Fibroblast of lung (primary cell): ENCODE measurements at places on chromosomes 5 and 9. TPM values are rescaled to one million over a fixed set of nuclear protein-coding genes. Genes with fewer than 3 reads are reported as not detected.

Gene PCDHA3
- total RNA-seq, result 0.26 and 1.2 TPM in 2 replicates

Gene LCN15
- not detected in 2 replicates for total RNA-seq

DNA sequence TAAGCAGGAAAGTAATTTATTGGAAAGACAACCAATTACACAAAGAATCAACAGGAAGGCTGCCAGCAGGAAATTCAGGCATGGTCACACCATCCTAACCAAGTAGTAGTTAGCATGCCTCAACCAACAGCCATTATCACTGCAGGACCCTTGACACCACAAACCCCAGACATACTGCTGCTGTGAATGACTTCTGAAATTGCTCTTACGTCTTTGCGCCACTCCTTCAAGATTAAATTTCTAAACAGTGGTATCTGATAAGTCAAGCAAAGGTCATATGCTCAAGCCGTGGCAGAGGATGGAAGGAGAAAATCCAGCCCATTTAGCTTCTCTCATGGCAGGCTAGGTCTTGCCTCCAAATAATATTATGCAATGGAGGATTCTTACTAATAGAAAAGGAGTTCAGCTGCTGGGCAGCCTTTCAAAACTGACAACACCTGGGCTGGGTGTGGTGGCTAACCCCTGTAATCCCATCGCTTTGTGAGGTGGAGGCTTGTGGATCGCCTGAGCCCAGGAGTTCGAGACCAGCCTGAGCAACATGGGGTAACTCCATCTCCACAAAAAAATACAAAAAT, 5.0 kb upstream of the PTGER4 start:
- no peak for DNase-seq

- no peak for DNase-seq
Measured at GRCh38 chr5:178627259-178627598, 379 bp upstream of the CLK4 start.

DNA sequence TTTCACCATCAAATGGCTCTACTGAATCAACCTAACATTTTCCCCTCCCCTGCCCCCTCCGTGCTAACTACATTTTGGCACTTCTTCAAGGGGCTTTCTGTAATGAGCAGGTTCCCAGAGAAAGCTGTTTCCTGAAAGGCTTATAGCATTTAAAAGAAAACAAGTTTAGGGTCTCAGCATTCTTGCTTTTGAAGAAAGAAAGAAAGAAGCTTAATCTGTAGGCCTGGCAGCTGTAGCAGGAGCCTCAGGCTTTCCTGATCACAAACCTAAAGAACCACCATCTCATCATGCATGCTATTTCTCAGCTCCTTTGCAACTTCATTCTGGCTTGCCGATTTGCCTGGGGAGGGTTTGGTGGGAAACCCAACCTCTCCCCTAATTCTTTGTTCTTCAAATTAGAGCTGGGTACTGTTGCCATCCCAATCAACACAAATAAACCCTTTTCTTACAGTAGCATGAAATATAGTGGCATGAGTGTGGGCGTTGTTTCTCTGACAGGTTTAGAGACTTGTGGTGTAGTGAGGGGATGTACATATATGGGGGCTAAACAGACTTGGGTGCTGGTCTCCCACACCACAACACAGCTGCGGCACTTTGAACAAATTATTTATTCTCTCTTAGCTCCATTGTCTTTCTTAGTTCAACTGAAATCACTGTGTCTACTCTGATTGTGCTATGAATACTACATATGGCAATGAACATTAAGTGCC, 160.5 kb upstream of the TNC start:
- no peak for DNase-seq

DNA sequence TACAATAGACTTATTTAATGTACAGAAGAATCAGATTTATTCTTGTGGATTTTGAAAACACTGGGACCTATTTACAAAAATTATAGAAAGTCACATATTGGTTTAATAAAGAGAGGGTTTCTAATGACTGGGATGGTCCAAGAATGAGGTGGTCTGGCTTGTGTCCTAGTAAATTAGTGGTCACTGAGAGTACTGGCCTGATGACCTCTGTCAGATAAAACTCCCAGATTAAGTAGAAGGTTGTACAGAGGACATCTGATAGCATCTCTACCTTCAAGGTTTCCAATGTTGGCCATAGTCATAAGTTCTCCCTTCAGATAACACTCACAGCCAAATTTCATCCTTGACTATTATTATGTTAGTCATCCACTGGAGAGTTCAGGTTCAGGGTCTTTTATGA, 692.9 kb downstream of the MTRR start:
- DNase-seq, result no peak
